Esophagus muscularis mucosa (tissue), 4 donors: ENCODE measurements at places on chromosomes 16 and 17.

DNA sequence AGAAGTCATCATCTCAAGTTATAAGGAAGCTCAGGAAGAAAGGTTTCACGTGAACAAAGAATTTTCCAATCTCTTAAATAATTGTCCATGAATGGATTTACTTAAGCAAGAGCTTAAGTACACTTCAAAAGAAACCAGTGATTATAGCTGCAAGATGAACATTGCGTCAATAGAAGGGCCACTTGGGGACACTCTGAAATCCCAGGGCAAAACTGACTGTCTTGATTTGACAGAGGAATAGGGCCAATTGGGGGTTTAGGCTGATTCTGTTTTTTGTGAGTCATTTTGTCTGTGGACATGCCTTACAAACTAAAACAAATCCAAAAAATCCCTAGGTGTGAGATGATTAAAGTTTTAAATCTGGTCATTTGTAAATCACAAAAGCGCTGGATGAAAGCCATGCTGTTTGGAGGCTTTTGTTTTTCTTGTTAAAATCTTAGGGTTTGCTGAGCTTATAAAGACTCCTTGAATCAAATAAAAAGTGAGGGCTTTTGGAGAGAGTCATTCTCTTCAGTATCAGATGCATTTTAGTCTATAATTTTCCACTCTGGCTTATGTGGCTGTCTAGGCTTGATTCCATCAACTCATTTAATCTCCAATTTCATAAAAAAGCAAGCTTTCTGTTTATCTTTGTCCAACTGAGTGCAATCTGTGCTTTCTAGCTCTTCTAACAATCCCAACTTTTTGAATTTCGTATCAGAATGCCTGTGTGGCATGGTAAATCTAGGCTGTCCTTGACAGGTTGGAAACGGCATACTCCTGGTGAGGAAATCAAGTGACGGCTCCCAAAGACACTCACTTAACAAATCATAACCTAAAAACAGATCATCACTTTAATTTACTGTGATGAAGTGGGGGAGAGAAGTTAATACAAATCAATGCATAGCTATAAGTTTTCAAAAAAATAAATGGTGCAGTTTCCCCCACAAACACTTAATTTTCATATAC is 98.2 kb upstream of the SOX9 start:
- no peak for DNase-seq

- DNase-seq: no peak
Observed at GRCh38 chr17:51505450-51505849, 245.1 kb downstream of the UTP18 start.

GRCh38 chr17:82664701-82665182 is 16.5 kb upstream of the WDR45B start:
- DNase-seq: no peak

GRCh38 chr17:7139400-7139799 is 24.8 kb upstream of the ASGR2 start:
- no peak for DNase-seq

- DNase-seq: no peak
Observed at GRCh38 chr17:50675627-50676026, 32.1 kb downstream of the ANKRD40 start.

DNA sequence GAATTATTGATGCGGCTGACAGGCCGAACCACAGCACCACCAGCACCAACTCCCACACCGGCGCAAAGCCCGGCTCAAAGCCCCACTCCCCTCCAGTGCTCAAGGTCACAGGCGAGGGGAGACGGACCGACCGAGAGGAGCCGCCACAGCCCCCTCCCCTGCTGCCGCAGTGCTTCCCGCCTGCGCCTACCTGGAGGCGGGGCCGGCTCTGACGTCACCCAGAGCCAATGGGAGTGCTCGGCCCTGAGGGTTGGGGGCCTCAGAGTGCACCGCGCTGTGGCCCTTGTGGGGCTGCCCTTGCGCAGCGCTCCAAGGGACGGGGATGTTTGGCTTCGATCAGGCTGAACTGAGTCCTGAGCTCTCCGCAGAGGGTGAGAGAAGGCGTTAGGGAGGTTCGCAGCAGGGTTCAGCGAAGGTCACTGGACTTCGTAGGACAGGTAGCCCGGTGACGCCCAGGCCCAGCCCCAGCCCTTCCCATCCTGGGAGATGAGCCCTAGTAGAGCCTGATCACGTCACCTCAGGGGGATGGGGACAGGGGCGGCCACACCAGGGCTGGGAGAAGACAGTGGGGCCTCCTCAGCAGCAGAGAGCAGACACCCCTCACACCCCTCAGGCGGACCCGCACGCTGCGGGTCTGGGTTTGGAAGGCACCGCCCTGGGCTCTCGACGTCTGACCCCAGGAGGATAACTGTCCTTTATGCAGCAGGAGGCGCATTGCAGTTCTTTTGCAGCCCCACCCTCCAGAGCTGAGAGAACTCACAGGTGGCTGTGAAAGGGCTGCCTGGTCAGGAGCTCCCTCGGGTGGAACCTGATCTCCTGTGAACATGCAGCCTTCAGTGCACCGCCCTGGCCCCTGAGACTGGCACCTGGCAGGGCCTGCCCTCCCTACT is 1.5 kb downstream of the NDRG4 start:
- no peak for DNase-seq

- peak; percentile 93 for DNase-seq
Observed at GRCh38 chr17:64357191-64357981, 33.3 kb downstream of the PECAM1 start.

DNA sequence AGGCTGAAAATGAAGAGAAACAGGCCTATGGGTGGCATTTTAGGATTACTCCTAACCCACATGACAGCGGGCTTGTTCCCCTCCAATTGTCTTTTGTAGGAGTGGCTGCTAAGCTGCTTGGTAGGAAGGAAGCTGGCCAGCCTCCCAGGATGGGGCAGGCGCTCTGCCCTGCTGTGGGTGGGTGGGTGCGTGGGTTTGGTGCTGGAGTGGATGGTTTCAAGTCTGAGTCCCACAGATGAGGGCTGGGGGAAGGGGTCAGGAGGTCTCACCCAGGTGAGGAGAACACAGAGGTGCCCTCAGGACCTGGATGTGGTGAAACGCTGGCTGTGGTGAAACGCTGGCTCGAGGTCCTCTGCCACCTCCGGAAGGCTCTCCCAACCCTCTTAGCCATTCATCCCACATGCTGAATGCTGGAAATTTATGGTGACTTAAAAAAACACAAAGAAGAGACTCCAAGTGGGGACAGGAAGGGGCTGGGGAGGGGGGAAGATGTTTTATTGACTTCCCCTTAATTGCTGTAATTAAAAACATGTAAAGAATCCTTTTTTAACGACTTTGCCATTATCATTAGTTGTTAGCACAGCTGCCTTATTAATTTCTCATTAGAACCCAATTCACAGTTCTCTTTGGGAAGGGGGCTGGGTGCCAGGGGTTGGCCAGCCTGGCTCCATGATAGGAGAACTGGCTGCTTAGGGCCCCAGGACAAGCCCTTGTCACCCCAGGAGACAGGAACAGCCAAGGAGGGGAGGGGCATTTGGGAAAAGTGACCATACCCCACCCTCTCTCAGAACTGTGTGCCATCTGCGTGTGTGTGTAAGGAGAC is 153.5 kb upstream of the CDC42EP4 start:
- DNase-seq: no peak

GRCh38 chr17:8122422-8122923 is 1.4 kb downstream of the HES7 start:
- DNase-seq: no peak

DNA sequence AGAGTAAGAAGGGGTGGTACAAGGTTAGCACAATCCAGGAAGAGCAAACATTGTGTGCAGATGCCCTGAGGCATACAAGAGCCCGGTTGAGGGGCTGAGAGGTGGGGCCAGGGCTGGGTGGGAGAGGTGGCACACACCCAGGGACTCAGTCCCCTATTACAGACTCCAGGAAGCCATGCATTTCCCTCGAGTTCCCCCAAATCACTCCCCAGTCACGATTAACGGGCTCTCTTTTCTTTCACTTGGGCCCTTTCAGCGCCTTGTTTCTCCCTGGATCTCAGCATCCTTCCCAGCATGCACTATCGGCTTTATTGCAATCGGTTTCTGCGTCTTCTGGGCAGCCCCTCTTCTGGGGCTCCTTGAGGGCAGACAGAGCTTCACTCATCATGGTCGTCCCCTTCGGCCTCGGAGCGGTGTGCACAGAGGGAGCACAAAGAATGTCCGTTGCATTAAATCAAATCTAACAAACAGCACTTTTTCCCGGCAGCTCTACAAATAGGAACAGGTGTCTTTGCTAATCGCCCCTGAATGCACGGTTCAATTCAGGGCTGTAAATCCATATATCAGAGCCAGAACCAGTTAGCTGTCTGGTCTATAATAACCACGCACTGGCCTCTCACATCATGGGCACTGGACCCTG is 184.6 kb upstream of the HSBP1 start:
- peak; percentile 90 for DNase-seq

DNA sequence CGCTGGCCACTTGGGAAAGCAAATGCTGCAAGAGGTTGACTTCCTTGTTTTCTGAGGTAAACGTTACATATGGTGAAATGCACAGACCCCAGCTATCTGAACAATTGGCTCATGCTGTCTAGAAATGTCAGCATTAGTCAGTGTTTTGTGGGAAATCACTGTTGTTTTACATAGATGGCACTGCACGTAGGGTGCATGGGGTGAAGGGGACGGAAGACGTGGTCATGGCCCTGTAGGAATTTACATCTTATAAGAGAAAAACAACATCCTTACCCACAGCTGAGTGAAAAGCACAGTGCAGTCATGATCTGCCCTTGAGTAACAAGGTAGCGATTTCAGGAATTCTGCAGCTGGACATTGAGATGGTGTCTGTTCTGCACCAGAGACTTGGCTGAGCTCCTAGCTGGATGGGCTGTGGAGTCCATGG is 15.2 kb downstream of the RPTOR start:
- no peak for DNase-seq

DNA sequence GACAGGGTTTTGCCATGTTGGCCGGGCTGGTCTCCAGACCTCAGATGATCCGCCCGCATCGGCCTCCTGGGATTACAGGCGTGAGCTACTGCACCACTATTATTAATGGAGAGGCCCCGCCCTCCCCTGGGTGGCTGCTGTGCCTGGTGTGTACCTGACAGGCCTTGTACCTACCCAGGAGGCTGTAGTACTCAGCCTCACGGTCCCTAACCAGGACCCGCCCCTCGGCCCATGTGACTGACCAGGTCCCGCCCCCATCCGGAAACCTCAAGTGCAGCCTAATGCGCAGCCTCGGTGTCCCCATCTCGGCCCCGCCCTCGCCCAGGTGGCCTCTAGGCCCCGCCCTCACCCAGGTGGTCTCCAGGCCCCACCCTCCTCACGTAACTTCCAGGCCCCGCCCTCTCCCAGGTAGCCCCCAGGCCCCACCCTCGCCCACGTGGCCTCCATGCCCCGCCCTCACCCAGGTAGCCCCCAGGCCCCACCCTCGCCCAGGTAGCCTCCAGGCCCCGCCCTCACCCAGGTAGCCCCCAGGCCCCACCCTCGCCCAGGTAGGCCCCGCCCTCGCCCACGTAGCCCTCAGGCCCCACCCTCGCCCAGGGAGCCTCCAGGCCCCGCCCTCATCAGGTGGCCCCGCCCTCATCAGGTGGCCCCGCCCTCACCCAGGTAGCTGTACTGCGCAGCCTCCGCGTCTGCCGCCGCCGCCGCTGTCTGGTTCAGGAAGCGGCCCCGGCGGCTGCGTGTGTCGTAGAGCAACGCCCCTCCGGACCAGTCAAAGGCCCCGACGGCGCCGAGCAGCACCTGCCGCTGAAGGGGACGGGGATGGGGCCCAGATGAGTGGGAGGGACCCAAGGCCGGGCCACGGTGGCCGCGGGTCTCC is 31.0 kb downstream of the HASPIN start:
- DNase-seq: no peak

DNA sequence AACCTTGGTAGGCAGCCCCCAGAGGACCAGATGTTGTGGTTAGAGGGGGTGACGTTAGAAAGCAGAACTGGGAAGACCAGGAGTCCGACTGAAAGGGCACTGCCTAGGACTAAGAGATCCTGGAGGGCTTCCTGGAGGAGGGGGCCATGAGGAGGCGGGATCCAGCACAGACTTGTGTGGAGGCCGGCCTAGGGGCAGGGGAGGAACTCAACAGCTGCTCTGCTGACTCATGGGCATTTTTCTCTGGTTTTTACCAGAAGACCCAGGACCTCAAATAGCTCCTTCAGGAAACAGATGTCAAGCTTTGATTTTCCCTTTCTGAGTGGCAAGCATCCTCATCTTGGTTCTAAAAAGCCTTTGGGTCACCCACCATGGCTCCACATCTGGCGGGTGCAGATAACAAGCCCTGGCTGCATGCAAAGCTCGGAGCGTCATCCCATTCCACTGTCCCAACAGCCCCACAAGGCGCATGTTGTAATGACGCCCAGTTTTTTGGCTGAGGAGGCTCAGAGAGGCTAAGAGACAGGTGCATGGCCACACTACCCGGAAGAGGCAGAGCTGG is 29.0 kb downstream of the IL21R start:
- DNase-seq: peak; percentile 64

GRCh38 chr16:53600126-53600525 is 97.1 kb upstream of the AKTIP start:
- DNase-seq: no peak

- DNase-seq: no peak
Observed at GRCh38 chr17:72397687-72398086, 276.9 kb downstream of the SOX9 start.

DNA sequence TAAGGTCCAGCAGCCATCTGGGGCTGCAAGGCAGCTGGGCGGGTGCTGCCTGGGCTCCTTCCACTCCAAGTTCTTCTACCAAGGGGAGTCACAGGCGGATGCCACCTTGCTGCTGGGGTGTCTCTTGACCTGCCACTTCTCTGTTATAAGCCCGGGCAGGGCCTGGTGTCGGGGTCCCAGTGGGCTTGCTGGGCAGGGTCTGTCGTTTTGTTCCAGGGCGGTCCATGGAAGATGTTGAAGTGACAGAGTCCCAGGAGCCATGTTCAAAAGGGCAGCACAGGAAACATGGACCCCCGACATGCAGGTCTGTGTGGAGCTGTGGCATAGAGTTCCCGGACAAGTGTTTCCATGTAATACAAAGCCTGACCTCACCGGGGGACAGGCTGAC is 91.1 kb downstream of the TNFRSF13B start:
- no peak for DNase-seq

- no peak for DNase-seq
Observed at GRCh38 chr17:51169340-51169739, 3.1 kb downstream of the NME2 start.

DNA sequence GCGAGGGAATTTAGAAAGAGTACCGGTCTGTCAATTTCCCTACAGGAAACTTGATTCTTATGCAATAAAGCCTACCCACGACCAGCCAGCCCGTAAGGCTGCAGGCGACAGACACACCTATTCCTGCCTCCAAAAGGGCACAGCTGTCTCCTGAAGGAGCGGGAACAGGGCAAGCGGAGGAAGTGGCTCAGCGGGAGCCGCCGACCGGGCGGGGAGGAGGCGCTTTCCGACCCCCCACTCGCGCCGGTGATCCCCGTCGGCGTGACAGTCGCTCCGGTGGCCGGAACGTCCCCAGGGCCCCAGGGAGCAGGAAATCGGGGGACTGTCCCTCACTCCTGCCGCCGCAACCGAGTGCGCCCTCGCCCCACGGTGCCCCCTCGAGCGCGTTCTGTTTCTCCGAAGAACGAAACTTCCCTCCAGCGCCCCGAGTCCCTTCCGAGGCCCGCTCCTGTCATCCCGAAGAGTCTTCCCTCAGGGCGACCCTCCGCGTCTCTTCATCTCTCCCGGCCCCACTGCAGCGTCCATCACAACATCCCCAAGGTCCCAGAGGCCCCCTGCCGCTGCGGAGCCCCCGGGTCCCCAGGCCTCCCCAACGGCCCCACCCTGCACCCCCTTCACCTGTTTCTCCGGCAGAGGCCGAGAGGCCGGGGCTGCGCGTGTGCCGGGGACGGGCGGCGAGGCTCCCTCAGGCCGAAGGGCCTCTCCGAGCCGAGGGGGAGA is 421 bp downstream of the STAT3 start:
- no peak for DNase-seq

GRCh38 chr16:4157376-4157825 is 41.2 kb upstream of the ADCY9 start:
- DNase-seq: no peak
